ENCODE measurements at places on chromosomes 11 and 22. TPM values are rescaled to one million over a fixed set of nuclear protein-coding genes. Genes with fewer than 3 reads are reported as not detected.

GRCh38 chr11:123083623-123084029, 21.7 kb upstream of the HSPA8 start:
- peak; percentile 86 for DNase-seq

GRCh38 chr11:74699615-74700396, 31.4 kb downstream of the CHRDL2 start:
- no peak for DNase-seq

DNA sequence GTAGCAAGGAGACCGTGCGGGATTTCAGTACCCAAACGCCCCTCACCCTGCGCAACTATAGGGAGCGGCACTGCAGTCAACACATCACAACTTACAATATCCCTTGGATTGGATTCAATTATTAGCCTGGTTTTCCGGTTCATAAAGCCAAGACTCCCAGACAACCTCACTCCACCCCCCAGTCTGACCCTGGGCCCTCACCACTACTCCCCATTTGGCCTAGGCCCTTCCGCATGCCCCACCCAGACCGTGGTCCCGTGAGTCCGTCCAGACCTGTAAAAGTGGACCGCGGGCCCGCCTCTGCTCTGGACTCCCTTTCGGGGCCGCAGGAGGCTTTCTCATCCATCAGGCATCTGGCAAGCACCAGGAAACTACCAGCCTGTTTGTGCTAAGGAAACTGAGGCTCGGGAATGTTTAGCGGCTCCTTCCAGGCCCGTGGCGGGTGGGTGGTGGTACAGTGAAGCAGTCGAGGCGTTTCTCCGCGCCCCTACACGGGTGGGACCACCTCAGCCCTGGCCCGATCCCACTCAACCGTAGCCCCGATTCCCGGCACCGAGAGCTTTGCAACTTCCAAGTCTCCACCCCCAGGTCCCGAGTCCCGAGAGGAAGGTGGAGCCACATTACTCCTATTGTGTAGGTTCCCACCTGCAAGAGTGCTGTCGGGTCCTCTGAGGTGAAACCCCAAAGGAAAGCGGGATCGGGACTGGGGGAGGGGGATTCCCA, 679 bp upstream of the DPP3 start:
- peak; percentile 55 for DNase-seq

DNA sequence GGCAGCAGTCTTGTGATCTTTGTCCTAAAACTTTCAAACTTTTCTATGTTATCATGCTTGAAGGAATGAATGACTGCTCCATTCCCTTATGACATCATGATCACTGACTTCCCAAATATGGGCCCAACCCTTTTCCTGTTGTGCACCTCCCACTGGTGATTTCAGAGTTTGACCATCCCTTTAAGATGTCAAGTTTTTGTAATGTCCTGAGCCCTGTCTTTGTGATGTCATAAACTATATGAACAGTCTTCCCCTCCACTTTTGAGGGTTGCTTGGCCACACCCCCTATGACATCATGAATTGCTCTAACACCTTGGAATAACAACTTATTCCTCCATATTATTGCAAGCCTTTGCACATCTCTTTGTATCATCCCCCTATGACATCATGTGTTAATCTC, 16.5 kb upstream of the NUCB2 start:
- DNase-seq = no peak

- DNase-seq = no peak
Observed at GRCh38 chr11:67641338-67642172, 2.0 kb upstream of the TBX10 start.

DNA sequence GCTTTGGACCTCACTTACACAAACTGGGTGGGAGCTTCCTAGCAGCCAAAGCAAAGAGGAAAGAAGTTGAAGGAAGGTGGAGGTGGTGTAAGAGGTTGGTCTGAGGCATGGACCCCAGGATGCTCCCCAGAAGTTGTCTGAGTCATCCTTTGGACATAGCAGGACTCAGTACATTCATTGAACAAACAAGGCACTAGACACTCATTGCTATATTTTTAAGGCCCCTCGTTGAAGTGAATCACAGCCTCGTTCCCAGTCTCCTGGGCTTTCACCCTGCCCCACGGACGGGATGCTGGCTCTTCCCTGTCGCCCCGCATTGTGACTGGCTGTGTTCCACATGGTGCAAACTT, 95.9 kb upstream of the FGF3 start:
- DNase-seq = peak; percentile 0

- no peak for DNase-seq
Observed at GRCh38 chr11:114228435-114229411, 67.5 kb upstream of the NNMT start.

DNA sequence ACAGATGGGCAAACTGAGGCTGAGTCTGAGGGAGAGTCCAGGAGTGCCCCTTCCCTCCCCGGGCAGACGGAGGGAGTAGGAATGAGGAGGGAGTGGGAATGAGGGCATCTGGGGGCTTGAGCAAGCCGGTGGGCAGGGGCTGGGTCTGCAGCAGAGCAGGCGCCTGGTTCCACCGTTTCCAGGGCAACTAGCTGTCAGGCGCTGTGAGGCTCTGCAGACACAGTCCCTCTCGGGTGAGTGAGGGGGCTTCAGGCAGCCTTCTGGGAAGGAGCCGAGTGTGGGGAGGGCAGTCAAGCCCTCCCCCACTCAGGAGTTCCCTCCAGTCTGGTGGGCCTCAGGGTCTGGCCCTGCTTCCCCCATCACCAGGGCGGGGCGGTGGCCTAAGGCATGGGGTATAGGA, 19.0 kb downstream of the TMEM258 start:
- no peak for DNase-seq

- DNase-seq = no peak
Observed at GRCh38 chr11:116563712-116564047, 209.1 kb downstream of the BUD13 start.

DNA sequence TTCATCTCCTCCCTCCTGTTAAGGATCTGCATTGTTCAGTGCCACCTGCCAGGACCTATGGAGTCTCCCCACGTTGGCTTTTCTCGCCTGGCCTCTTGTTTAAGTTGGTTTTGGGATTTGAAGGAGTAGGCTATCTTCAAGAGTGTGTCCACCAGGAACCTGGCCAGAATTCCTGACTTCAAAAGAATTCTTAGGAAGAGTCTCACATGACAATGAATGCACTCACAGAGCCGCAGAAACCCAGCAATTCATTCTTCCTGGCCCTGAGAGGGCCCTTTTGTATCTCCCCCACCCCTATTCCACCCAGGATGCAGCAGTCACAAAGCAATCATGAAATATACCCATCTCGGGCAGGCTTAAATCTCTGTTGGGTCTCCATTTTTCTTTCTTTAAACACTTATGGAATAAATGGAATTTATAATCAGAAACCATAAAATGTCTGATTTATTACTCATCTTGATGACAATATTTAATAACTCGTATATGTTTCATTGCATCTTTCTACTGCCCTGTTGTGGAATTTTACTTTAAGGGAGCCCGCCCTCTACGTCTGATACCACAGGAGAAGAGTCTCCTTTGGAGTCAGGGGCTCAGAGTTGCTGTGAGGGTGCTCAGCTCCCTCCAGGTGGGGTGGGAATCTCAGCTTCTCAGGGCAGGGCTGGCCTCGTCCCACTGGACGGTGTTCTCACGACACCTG, 507.0 kb downstream of the NTM start:
- DNase-seq = no peak

GRCh38 chr11:46628961-46629360, 11.6 kb downstream of the ATG13 start:
- no peak for DNase-seq

Gene SERPIND1
- not detected for total RNA-seq

Gene PLEKHB1
- 7.2 TPM for total RNA-seq

Gene PLEKHA7
- total RNA-seq = 117 TPM

Gene PDGFB
- total RNA-seq = 2.7 TPM

Gene GRAP2
- 28.4 TPM for total RNA-seq

Data from transverse colon (tissue), 4 donors.